ENCODE measurements at places on chromosomes 16 and 17.

- no peak for DNase-seq
Observed at GRCh38 chr17:64615028-64615677, 47.0 kb downstream of the SMURF2 start.

GRCh38 chr17:35560703-35561102 lies at the start of gene SLFN14:
SLFN14 (minus strand) TSS chr17:35560819; CDS start chr17:35558062, 2,757 bp downstream.
- DNase-seq = no peak

- no peak for DNase-seq
Observed at GRCh38 chr17:79874329-79874981, 35.2 kb upstream of the CBX4 start.

DNA sequence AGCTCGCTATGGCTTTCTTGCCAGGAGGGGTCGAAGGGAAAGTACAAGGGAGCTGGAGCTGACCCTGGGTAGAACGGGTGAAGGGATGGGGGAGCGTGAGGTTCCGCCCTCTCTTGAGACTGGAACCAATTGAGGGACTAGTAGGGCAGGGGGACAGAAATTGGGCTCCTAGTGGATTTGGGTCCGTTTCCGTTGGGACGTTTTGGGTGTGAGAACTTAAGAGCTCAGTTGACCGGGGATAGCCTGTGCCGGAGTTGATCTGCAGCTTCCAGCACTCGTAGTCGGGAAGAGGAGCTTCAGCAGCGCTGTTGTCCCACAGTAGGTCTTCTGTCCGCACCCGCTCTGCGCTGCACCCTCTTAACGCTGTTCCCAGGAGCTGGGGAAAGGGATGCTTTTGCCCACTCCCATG lies 481 bp downstream of the CNTROB start:
- DNase-seq = peak; percentile 78

- no peak for DNase-seq
Observed at GRCh38 chr17:41096055-41096454, 1.9 kb downstream of the KRTAP4-8 start.

GRCh38 chr17:74569020-74570003 lies 2.0 kb upstream of the CD300H start:
- no peak for DNase-seq

DNA sequence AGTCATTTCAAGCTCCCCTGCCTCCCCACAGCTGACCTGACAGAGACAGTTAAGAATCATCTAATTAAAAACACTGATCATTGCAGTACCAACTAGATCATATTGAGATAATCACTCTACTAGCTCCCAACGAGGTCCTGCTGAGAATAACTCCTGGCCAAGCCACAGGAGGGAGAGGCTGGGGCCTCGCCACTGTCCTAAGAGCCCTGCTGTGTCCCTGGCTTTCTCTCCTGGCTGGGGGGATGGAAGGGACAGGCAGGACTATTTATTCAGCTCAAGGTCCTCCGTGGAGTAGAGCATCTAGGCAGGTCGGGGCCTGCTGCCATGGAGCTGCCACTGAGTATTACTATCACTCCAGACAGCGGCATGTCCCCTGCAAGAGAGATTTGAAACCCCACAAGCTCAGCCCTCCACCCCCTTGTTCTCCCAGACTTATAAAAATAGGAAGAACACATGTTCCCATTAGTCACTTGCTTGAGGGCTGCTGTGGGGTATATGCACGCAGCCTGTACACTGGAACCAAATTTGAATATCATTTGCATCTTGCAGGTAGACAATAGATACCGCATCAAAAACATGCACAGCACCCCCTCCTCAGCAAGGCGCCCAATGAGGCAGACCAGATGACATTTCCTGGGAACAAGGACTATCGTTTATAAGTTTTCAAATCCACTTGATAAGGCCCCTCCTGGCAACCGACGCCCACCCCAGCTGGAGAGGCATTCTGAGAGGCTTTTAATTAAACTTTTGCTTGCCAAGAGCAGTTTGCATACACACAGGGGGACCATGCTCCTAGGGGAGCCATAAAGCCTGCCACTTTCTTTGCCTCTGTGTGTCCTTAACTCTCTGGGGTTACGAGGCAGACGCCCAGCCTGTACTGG lies 385.2 kb upstream of the ZFHX3 start:
- DNase-seq = no peak

- DNase-seq = no peak
Observed at GRCh38 chr17:56416682-56417351, 176.7 kb upstream of the NOG start.

- no peak for DNase-seq
Observed at GRCh38 chr16:17466876-17467275, 3.9 kb downstream of the XYLT1 start.

DNA sequence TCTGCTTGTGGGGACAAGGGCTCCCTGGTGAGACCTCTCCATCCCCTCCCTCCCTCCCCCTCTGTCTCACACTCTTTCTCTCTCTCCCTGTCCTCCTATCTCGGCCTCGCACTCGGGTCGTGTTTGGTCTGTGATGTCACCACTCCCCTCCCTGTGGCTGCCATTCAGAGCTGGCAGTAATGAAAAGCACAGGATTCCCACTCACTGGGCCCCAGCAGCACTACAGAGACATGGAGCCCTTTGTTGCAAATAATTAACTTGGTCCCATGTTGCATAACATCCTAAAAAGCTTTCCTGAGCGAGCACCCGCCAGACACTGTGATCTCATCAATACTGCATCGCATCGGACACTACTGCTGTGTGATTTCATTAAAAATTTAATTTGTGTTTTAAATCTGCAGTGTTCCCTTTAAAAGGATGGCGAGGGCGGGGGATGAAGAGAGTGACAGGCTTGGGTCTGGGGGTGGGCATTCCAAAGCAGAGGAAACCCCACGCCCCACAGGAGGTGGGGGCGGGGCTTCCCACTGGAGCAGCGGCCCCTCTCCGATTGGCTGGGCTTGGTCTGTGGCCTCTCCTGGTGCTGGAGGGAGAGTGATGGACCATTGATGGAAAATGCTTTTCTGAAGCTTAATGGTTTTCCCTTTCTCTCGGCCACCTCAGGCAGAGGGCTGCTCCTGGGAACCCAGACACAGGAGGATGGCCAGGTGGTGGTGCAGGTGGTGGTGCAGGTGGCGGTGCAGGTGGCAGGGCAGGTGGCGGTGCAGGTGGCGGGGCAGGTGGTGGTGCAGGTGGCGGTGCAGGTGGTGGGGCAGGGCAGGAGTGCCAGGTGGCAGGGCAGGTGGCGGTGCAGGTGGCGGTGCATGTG lies 15.3 kb upstream of the NPTX1 start:
- no peak for DNase-seq

GRCh38 chr17:72387487-72387886 lies 266.7 kb downstream of the SOX9 start:
- DNase-seq = no peak

GRCh38 chr17:60091908-60092331 lies 13.2 kb upstream of the HEATR6 start:
- no peak for DNase-seq

- DNase-seq = no peak
Observed at GRCh38 chr16:89484923-89485679, 5.3 kb downstream of the ANKRD11 start.

- DNase-seq = no peak
Observed at GRCh38 chr17:50076221-50076590, 18.9 kb upstream of the PDK2 start.

DNA sequence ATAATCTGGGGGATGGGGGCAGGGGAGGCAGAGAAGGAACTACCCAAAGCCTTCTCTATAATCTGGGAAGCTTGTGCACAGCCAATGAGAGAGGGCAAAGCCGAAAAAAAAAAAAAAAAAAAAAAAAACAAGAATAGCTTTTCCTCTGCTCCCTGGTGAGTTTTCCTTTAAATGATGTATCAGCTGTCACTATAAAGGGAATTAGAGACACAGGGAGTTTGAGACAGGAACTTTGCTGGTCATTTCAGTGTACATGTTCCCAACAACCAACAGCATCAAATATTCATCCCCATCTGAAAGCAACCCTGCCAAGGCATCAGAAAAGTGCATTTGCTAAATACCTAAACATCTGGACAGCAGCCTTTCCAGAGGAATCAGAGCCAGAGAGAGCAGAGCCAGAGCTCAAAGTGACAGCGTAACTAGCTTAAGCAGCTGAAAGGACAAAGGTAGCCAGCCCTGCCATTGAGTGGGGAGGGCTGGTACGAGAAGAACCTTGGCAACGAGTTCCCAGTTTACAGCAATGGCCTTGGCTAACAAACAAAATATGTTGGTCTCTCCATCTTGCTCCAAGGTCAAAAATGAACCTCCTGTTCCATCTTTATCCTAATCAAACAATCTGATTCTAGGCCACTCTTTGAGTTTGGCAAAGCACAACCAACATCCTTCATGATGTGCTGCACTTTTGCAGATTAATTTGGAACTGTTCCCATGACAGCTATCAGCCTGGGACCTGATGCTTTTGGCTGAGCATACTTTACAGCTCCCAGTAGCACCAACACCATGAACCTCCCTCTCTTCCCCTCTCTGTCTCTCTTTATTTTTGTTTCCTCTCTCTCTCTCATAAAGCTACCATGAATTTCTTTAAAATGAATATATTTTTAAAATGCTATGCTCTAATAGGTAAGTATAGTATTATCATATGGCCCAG lies 143.7 kb upstream of the GNAO1 start:
- DNase-seq = no peak

- no peak for DNase-seq
Observed at GRCh38 chr17:39171933-39172332, 6.0 kb upstream of the ARL5C start.

DNA sequence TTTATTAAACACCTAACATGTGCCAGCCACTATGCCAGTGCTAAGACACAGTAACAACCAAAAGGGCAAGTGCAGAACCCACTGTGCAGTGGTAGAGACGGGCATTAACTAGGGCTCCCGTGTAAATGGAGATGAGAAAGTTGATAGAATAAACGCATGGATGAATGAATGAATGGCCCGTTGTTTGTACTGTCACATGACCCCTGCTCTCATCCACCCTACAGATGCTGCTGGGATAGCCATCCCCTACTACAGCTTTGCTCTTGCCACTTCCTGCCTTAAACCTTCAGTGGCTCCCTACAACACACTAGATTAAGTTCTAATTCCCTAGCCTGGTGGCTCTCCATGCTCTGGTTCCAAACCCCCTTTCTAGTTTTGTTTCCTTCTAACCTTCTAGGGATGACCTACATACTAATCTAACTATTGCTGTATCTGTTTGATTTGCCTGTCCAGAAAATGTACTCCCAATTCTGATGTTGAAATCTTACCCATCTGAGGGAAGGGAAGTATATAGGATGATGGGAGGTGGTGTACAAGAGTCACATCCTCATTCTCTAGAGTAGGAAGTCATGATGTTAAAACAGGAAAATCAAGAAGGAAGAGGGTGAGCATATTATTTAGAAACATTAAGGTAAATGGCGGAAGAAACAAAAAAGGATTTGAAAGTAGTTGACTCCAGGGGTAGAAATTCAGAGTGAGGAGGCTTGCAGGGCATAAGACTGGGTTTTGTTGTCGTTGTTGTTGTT lies 11.4 kb upstream of the TNRC6C start:
- no peak for DNase-seq

DNA sequence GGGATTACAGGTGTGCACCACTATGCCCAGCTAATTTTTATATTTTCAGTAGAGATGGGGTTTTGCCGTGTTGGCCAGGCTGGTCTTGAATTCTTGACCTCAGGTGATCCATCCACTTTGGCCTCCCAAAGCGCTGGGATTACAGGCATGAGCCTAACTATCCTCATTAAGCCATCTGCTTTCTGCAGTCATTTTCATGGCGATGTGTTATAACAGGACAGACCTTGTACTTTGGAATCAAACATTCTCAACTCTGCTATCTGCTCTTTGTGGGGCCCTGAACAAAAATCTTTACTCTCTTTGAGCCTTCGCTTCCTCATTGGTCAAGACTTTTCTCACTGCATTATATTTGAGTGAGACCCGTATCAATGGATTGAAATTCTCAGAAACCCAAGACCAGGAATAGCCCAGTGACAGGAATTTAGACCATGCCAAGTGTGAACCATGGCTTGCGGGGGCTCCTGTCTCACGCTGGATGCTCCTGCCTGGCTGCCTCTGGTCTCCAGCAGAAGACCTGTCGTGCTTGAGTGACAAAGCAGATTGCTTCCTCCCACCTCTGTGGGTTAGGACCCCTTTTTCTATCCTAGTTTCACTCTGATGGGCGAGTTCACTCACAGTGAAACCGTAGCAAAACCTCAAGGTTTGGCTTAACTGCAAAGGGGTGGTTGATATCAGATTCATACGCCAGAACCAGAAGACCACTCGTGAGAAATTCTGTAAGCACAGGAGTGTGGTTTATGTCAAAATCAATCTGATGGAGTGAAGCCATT lies 519.1 kb downstream of the MAF start:
- no peak for DNase-seq

- peak; percentile 82 for DNase-seq
Observed at GRCh38 chr16:85173981-85174751, 61.9 kb upstream of the CIBAR2 start.

DNA sequence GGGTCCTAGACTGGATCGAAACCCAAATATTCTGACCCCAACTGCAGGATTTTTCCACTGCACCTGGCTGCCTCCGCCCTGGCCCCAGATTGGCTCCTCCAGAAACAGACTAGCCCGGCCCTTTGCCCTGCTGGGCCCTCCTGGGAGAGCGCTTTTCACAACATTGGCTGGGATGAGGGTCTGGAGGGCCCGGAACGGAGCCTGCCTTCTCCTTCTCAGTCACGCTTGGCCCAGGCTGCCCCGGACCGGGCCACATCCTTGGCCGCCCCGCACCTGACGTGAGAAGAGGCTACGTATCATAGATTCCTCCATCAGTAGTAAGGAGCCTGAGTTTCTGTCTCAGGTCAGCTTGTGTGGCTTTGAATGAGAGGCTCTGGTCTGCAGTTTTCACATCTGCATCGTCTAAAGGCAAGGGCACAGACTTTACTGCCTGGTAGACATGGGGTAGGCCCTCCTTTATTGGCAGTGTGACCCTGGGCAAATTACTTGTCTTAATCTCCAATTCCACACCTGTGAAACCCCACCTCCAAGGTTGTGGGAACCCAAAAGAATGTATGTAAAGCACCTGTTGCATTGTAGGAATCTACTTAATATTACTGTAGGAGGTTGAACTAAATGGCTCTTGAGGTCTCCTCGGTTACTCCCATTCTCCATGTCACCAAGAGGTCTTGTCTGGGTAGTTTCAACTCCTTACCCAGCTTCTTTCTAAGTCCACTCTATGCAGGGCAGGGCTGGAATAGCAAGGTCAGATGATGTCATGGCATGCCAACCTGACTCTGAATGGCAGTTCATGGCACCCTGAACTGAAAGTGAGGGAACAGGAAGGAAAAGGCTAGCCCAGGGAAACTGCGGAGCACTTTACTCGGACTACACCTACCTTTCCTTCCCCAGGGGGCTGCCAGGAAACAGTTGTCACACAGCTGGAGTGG lies 661 bp downstream of the LRRC3C start:
- peak; percentile 85 for DNase-seq

All from sigmoid colon (tissue), 7 donors.